Chondrocyte (in vitro differentiated cells): ENCODE measurements at places on chromosomes 3 and 15. TPM values are rescaled to one million over a fixed set of nuclear protein-coding genes. Genes with fewer than 3 reads are reported as not detected.

Gene LSM3
- total RNA-seq: 8.1 to 12.8 TPM (median 8.4 TPM) in 3 replicates

DNA sequence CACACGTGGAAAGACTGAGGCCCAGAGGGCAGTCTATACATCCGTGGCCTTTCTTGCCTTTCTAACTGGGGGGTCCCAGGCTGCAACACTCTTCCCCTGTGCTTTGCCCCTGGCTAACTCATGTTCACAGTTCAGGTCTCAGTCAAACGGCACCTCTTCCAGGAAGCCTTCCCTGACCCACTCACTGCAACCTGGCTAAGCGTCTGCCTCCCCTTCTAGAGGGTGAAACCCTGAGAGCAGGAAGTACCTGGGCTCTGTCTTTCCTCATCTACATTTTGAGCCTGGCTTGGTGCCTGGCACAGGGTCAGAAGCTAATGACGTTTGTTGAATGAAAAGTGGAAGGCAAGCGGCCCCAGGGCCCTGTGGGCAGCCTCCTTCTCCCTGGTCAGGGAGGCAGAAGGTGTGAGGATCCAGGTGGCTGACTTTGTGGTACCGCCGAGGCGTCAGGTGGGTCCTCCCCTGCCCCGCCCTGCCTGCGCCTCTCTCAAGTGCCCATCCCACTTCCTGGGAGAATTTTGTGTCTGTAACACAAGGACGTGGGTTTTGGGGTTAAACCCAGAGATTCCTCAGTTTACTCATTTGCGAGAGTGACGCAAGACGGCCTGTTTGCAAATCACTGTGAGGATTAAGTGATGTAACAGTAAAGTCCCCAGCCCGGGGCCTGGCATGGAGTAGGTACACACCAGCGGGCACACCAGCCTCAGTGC, 32.1 kb downstream of the DNASE1L3 start:
- peak overlapping the region; percentile 36 for H3K4me3 ChIP-seq
- H3K27ac ChIP-seq: no peak overlapping the region
- no peaks in the 10 kb centered on the region for H3K36me3 ChIP-seq
- no peaks in the 10 kb centered on the region for H3K27me3 ChIP-seq
- H3K4me1 ChIP-seq: peaks cover 11% of the 10 kb centered on the region
- DNase-seq: no peak

DNA sequence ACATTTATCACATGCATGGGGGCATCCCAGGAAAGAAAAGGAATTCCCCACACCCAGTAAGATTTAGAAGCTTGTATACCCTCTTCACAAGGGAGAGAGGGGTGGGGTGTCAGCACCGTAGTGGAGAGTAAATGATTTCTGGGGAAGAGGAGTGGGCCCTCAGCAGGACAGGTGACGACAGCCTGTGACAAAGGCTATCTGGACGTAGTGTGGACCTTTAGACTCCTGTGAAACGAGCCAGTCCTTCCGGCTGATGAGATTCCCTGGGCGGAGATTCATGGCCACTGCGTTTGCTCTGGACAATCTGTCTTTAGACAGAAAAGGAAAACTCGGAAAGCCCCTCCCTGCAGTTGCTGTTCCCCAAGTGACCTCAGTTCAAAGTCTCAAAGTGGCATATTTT, 1.7 kb upstream of the FAM3D start:
- peaks cover 2% of the 10 kb centered on the region for H3K36me3 ChIP-seq
- H3K4me1 ChIP-seq: no peaks in the 10 kb centered on the region
- peaks cover 8% of the 10 kb centered on the region for H3K27me3 ChIP-seq
- no peak for DNase-seq

DNA sequence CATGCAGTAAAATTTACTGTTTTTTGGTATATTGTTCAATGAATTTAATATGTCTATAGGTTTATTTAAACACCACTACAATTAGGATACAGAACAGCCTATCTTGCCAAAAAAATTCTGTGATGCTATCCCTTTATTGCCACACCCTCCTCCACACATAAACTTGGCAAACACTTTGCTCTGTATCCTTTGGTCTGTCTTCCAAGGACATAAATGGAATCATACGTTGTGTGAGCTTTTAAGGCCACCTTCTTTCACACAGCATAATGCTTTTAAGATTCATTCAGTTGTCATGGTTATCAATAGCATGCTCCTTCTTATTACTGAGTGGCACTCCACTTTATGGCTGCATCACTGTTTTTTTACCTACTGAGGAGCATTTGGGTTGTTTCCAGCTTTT, 71.5 kb downstream of the CERS3 start:
- H3K4me1 ChIP-seq: no peaks in the 10 kb centered on the region
- H3K27me3 ChIP-seq: peaks cover 3% of the 10 kb centered on the region
- no peak overlapping the region for H3K4me3 ChIP-seq
- no peak for DNase-seq
- H3K27ac ChIP-seq: no peak overlapping the region

DNA sequence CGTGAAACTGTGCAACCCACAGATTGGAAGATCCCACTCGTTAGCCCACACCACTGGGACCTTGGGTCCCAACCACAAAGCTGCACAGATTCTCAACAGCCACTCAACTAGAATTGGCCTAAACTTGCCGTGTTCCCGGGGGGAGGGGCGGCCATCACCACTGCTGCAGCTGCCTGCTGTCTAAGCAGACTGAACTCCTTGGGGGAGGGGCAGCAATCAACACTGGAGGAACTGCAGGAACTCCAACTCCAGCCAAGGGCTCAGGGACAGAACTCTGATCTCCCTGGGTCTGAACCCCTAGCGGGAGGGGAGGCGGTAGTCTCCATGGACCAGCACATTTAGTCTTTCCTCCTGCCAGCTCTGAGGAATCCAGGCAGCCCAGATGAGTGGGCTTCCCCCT, 205.9 kb downstream of the RSL24D1 start:
- peaks cover 1% of the 10 kb centered on the region for H3K27me3 ChIP-seq
- no peak overlapping the region for H3K27ac ChIP-seq

Gene ST6GAL1
- total RNA-seq: 21.9 to 36.6 TPM (median 33.9 TPM) in 3 replicates

Gene GRIP2
- total RNA-seq: 0.20 to 0.63 TPM in 2 of 3 replicates, not detected in the other

Gene TMC3
- total RNA-seq: not detected in 3 replicates

DNA sequence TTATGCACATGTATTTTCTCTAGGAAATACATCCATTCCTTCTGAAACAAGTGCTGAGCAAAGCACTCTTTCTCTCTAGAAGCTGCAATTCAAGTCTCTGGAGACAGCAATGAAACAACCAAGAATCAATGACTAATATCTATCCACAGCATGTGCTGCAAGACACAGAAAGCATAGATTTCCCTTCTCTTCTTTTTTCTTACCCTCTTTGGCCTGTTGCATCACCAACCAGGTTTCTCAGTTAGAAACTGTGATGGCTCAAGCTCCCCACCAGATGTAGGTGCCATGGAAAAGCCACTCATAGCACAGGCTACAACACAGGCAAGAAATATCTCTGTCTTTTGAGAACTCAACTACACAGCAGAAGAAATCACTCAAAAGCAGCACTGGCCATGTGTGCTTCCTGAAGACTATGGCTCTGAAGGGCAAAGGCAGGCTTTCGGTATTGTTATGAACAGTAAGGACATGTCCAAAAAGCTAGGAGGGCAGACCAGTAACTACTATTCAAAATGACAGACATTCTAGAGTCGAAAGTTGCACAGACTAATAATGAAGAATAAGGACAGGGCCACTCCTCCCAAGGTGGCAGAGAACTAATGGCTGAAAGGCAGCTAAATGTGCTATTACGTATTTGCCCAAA, 15.5 kb downstream of the ZDHHC3 start:
- DNase-seq: no peak
- H3K4me1 ChIP-seq: peaks cover 3% of the 10 kb centered on the region
- no peak overlapping the region for H3K27ac ChIP-seq
- H3K36me3 ChIP-seq: peaks cover 2% of the 10 kb centered on the region

DNA sequence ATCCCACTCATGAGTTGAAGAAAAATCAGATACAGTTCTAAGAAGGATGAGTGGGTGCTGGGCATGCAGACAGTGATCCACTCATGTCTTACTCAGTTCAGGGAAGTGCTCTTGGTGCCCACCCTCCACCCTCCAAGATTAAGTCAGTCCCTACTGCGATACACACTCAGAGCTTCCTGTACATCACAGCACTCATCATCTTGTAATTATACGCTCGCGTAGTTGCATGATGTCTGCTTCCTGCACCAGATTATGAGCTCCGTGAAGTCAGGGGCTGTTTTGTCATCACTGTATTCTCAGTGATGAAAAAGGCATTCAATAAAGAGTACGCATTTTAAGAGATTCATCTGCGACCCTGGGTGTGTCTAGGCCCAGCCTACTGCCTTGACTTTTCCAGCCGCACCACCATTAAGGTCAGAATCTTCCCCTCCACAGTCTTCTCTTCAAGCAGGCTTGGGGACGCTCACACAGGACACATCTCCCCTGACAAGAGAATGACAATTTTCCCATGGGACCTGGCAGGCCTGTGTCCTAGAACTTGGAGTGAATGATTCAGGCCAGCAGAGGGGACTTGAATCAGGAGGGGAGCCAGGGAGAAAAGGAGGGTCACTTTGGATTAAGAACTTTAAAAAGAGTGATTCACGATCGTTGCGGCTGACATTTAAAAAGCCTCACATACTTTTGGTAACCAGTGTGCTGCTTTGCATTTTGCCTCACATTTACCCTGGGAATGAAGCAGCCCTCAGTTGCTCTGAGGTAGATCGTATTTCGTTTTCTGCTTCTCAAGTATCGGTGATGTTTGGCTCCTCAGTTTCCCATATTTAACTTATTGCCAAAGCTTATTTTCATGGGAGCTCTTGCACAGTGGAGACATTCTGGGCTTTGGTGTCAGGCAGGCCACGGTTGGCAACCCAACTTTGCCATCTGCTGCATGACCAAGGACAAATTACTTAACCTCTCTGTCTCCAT, 7.9 kb upstream of the PDE8A start:
- no peaks in the 10 kb centered on the region for H3K36me3 ChIP-seq
- H3K4me1 ChIP-seq: no peaks in the 10 kb centered on the region
- H3K27ac ChIP-seq: no peak overlapping the region
- H3K4me3 ChIP-seq: no peak overlapping the region
- no peaks in the 10 kb centered on the region for H3K27me3 ChIP-seq

Gene SHC4
- 35.3 to 61.8 TPM (median 35.6 TPM) in 3 replicates for total RNA-seq

Gene BTLA
- 0.42 TPM in 1 of 3 replicates, not detected in the others for total RNA-seq

DNA sequence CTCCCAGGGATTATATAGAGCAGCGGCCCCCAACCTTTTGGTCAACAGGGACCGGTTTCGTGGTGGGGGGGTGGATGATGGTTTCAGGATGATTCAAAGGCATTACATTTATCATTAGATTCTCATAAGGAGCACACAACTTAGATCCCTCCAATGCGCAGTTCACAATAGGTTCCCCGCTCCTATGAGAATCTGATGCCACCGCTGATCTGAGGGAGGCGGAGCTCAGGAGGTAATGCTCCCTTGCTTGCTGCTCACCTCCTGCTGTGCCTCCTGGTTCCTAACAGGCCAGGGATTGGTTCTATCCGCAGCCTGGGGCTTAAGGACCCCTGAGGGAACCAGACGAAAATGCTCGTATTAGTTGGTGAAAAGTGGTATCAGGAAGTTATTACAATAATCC, 1.3 kb upstream of the HACD2 start:
- no peak for DNase-seq
- H3K27me3 ChIP-seq: no peaks in the 10 kb centered on the region
- H3K36me3 ChIP-seq: peaks cover 6% of the 10 kb centered on the region
- H3K4me1 ChIP-seq: peaks cover 27% of the 10 kb centered on the region
- H3K27ac ChIP-seq: no peak overlapping the region

GRCh38 chr3:122587572-122587971, 10.1 kb downstream of the PARP15 start:
- H3K27ac ChIP-seq: no peak overlapping the region
- peaks cover 3% of the 10 kb centered on the region for H3K36me3 ChIP-seq
- no peaks in the 10 kb centered on the region for H3K4me1 ChIP-seq
- no peak overlapping the region for H3K4me3 ChIP-seq
- no peak for DNase-seq
- H3K27me3 ChIP-seq: peaks cover 8% of the 10 kb centered on the region

GRCh38 chr3:37492468-37492867, 318.1 kb upstream of the LRRFIP2 start:
- H3K4me3 ChIP-seq: no peak overlapping the region
- peak overlapping the region; percentile 13 for H3K27ac ChIP-seq
- H3K27me3 ChIP-seq: peaks cover 10% of the 10 kb centered on the region
- DNase-seq: no peak
- H3K36me3 ChIP-seq: peaks cover 2% of the 10 kb centered on the region

GRCh38 chr3:195809291-195809785, 2.4 kb downstream of the MUC4 start:
- H3K27ac ChIP-seq: no peak overlapping the region
- H3K4me1 ChIP-seq: peaks cover 9% of the 10 kb centered on the region
- H3K36me3 ChIP-seq: no peaks in the 10 kb centered on the region
- H3K4me3 ChIP-seq: no peak overlapping the region
- peaks cover 18% of the 10 kb centered on the region for H3K27me3 ChIP-seq

Gene GOLGA8S
- 0.32 to 0.94 TPM (median 0.46 TPM) in 3 replicates for total RNA-seq

DNA sequence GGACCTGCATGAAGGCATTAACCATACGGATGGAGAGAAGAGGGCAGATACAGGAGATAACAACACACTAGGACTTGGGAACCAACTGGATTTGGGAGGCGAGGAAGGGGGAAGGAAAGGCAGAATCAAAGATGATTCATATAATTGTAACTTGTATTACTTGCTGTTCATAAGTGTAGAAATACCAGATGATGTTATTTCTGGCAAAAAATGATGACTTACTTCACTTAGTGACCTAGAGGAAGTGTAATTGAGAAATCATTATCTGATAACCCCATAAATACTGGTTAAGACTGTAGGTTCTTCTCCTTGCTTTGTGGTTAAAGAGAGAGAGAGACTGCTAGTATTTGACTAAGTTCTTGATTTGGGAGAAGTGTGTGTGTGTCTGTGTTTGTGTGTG, 50.5 kb upstream of the GK5 start:
- no peak for DNase-seq
- H3K36me3 ChIP-seq: no peaks in the 10 kb centered on the region
- no peak overlapping the region for H3K4me3 ChIP-seq
- H3K4me1 ChIP-seq: peaks cover 28% of the 10 kb centered on the region
- H3K27me3 ChIP-seq: no peaks in the 10 kb centered on the region

Gene GTF2E1
- total RNA-seq: 18.0 to 22.2 TPM (median 22.2 TPM) in 3 replicates

DNA sequence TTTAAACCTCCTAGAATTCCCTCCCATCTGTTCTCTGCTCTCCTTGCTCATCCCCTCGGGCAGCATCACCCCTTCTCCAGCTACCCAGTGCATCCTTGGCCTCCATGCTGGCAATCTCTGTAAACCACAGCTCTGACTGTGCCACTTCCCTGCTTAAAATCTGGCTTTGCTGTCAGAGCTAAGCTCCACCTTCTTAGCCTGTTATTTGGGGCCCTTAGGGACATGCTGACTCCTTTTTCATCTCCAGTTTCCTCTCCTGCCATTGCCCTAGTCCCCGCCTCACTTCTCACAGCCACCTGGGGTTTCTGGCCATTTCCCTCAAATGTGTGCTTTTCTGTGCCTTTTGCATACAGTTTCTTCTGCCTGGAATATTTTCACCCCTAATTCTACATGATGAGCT, 5.7 kb downstream of the SLC6A20 start:
- H3K4me1 ChIP-seq: peaks cover 3% of the 10 kb centered on the region
- no peak for DNase-seq
- H3K27me3 ChIP-seq: peaks cover 61% of the 10 kb centered on the region
- H3K4me3 ChIP-seq: no peak overlapping the region
- H3K36me3 ChIP-seq: peaks cover 5% of the 10 kb centered on the region
- no peak overlapping the region for H3K27ac ChIP-seq

Gene CCDC9B
- 55.4 to 60.0 TPM (median 58.0 TPM) in 3 replicates for total RNA-seq

DNA sequence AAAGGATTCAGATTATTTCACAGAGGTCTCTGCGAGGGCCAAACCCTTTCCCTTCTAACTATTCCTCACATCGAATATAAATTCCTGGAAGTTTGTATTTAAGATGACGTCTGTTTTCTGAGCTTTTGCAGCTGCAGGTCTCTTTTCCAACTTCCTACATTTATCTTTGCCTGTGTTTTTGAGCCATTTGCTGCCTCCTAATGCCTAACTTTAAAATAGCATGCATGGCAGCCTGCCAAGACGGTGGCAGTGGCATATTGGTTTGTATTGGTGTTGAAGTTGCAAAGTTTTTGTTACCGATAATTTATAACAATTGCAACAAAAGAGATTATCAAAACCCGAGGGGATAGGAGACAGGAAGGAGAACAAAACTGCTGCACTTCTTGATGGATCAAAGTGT, 187.1 kb upstream of the DNAJC19 start:
- H3K36me3 ChIP-seq: no peaks in the 10 kb centered on the region
- no peak overlapping the region for H3K27ac ChIP-seq
- no peaks in the 10 kb centered on the region for H3K4me1 ChIP-seq
- H3K4me3 ChIP-seq: no peak overlapping the region
